NCI-H2081 treated with DMSO at 0.1 percent for 48 hours (cell line): ENCODE measurements at places on chromosomes 3 and 15.

DNA sequence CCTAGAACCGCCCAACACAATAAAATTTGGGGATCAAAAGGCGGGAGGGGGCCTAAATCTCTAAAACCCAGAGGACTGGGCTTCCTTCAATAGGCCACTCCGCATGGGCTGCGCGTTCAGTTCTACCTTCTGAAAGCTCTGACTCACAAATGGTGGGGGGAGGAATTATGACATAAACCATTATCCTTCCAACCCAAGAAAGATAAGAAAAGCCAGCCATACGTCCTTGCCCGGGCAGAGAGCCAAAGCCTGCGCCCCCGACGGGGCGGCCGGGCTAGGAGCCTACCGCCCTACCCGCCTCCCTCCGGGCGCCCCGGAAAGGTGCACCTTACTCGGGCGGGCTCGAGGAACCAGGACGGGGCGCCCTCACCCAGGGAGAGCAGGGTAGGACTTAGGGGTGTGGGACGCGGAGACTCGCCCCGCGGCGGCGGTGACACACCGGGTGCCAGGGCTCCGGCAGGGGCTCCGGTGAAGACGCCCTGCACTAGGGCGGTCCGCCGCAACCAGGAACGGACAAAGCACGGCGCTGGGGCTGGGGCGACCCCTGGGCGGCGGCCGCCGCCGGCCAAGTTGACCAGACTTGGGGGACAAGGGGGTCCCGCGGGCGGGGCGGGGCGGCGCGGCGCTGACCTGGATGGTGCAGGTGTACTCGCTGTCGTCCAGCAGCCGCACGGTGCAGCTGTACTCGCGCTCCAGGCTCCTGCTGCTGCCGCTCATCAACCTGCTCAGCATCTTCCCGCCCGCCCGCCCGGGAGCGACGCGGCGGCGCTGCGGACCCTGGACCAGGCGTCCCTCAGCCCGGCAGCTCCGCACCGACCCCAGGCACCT is 534 bp downstream of the FRMD5 start:
- DNase-seq: no peak

DNA sequence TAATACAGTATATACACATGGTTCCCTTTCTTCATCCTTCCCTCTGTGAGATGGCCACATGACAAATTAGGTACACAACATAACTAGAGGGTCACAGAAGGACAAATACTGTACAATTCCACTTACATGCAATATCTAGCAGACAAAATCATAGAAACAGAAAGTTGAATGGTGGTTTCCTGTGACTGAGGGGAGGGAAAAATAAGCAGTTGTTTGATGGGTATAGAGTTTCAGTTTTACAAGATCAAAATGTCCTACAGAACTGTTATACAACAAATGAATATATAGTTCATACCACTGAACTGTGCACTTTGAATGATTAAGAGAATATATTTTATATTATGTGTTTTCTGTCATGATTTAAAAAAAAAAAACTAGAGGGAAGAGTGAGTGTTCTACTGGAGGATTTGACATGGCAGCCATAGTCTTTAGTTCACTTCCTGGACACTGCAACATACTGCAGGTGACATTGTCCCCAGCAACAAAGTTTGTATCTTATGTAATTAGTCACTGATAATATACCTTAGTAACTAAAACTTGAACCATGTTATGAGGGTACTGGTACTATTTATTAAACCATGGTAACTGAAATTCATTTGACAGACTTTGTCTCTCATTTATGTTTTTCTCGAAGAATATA is 37.2 kb downstream of the CCDC54 start:
- DNase-seq: no peak

DNA sequence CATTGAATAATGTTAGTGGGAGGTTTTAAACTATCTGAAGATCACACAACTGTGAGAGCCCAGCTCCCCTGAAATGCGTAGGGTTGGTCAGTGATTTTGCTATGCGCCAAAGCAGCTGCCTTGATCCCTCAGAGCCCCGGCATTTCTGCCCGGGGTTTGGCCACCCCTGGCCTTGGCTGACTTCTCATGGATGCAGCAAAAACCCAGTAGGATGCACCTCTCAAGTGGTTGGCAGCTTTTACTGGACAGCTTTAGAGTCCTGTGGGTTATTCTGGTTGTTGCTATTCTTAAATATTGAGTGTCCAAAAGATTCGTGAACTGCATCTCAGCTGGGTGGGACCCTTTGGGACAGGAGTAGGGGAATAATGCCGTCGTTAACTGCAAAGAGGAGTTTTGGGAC is 291.7 kb upstream of the CTDSPL start:
- no peak for DNase-seq

- DNase-seq: no peak
Observed at GRCh38 chr3:122014741-122015140, 7.3 kb downstream of the ILDR1 start.

GRCh38 chr15:88219623-88220022 is 36.9 kb downstream of the NTRK3 start:
- no peak for DNase-seq

DNA sequence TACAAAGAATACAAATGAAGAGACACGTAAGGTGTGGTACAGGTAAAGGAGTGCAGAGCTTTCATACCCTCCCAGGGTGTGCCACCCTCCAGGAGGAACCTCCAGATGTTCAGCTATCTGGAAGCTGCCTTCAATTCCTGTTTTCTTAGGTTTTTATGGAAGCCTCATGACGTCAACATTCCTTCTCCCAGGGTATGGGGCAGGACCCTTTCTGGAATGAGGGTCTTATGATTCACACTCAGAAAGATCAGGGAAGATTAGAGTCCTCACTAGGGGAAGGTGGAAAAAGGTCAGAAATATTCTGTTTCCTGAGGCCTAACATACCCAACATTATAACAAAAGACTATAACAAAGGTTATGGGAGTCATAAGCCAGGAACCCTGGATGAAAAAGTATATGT is 99.8 kb upstream of the PLCL2 start:
- DNase-seq: no peak

DNA sequence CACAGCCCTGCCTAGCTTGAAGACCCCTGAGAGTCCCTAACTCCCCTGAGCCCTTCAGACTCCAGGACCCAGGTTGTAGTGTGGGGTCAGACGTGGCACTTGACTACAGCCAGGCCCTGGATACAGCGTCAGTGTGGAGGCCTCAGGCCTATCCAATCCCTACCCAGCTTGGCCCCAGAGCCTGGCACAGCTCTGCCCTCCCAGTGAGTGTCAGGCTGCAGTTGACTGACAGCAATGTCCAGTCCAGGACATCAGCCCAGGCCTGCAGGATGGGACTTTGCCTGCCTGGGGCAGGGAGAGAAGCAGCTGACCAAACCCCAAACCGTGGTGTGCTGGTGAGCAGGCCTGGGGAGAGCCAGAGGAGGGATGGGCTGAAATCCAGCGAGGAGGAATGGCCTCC is 27.3 kb downstream of the KLF13 start:
- no peak for DNase-seq

DNA sequence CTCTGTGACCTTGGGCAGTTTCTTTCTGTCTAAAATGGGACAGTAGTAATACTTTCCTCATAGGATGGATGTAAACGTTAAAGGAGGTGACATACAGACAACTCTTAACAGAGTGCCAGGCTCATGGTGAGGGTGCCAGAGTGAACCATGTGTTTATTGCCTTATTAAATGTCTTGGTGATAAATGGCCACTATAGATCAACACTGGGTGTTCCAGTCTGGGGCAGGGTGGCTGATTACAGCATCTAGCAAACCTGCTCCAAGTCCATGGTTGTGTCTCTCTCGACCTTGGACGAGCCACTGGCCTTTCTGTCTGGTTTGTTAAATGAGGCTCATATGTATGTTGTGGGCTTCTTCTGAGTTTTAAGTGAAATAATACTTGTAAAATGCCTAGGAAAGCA is 75.1 kb downstream of the TRAK1 start:
- no peak for DNase-seq

DNA sequence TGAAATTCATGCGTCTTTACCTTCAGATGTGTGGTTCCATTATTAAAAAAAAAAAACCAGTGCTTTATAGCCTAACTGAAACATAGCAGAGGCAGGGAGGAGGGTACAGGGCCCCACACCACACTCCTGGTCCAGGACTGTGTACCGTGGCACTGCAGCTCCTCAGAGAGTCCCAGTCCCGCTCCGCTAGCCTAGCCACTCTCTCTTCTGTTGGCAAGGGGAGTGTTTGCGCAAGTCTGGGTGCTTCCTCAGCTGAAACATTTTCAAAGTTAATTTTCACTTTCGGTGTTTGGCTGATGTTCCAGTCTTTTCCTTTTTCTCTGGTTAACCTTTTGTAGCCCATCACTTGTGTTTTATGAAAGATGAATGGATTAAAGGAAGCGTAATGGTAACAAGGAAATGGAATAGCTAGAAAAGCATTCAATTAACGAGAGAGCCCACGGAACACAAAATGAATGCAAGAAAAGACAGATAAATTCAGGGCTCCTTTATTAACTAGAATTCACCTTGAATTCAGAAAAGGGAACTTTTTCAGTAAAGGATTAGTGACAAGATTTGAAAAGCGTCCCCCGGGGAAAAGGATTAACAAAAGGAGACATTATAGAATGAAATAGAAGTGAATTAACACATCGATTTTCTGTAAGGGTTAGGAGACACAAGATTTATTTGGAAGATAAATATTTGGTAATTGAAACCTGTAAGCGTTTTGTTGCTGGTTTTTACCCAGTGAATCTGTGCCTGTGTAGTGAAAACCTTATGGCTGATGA is 177.0 kb downstream of the CACNA2D3 start:
- no peak for DNase-seq

DNA sequence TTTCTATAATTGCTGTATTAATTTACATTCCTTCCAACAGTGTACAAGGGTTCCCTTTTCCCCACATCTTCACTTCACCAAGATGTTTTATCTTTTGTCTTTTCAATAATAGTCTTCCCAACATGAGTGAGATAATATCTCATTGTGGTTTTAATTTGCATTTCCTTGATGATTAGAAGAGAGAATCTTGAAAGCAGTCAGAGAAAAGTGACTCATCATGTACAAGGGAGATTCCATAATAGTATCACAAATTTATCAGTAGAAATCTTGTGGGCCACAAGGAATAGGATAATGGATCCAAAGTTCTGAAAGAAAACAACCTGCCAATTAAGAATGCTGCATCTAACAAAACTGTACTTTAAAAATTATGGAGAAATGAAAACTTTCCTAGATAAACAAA is 189.3 kb downstream of the NECTIN3 start:
- DNase-seq: no peak

- DNase-seq: no peak
Observed at GRCh38 chr3:165439765-165440164, 243.6 kb upstream of the SLITRK3 start.

GRCh38 chr15:25439369-25439836 is 579 bp upstream of the UBE3A start:
- no peak for DNase-seq

GRCh38 chr3:88267441-88267840 is 117.7 kb downstream of the C3orf38 start:
- no peak for DNase-seq

DNA sequence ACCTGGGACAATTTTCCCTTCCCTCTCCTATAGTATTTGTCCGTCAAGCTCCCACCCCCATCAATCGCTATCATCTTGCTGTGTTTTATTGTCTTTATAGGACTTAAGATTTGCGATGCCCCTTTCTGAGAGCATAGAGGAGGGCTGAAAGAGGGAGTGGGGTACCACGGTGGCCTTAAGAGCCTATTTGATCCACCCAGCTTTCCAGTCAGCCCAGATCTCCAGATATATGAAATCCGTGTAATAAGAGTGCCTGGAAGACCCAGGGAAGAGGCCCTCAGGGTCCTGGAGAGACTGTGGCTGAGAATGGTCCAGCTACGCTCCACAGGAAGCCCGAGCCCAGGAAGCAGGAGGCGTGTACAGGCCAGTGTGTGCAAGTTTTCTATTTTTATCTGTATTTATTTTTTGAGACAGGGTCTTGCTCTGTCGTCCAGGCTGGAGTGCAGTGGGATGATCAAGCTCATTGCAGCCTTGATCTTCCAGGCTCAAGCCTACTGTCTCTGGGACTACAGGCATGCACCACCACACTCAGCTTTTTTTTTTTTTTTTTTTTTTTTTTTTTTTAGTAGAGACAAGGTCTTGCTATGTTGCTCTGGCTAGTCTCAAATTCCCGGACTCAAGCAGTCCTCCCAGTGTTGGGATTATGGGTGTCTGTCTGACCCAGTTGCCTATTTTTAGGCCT is 964 bp upstream of the NCKIPSD start:
- DNase-seq: no peak

GRCh38 chr15:67803299-67803698 is 22.0 kb upstream of the SKOR1 start:
- no peak for DNase-seq

- no peak for DNase-seq
Observed at GRCh38 chr3:38139191-38139590, 730 bp downstream of the MYD88 start.

DNA sequence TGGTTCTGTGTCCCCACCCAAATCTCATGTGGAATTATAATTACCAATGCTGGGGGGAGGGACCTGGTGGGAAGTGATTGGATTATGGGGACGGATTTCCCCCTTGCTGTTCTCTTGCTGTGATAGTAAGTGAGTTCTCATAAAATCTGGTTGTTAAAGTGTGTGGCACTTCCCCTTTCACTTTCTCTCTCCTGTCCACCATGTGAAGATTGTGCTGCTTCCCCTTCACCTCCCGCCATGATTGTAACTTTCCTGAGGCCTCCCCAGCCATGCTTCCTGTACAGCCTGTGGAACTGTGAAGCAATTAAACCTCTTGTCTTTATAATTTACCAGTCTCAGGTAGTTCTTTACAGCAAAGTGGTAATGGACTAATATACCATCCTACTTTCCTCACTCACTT is 289.6 kb downstream of the EFHB start:
- DNase-seq: no peak

DNA sequence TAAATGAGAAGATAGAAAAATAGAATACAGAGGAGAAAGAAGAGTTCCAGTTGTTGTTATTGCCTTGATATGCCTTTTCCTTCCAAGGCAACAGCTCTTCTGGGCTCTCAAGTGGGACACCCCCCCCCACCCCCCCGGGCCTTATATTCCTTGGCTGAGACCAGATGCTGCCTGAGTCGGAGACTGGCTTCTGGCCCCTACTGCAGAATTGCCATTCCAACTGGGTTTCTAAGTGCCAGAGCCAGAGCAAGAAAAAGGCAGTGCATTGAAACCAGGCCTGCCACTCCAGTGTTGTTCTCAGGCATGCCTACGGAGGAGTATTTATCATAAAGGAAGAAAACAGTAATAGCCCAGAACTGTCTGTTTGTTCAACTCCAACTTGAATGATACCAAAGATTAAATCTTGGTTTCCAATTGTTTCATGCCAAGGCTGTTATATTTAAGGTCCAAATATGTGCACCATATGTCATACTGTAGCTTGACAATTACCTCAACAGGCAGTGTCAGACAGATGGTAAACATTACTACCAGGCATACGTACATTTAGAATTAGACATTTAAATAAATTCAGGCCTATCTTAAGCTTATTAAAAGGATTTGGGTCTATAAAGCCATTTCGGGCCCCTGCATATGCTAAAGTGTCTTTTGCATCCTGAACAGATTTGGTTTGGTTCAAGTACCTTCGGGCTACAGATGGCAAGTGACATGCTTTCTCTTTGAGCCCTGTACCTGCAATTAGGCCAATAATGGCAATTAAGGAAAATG is 209.9 kb upstream of the SEMA6D start:
- DNase-seq: no peak

DNA sequence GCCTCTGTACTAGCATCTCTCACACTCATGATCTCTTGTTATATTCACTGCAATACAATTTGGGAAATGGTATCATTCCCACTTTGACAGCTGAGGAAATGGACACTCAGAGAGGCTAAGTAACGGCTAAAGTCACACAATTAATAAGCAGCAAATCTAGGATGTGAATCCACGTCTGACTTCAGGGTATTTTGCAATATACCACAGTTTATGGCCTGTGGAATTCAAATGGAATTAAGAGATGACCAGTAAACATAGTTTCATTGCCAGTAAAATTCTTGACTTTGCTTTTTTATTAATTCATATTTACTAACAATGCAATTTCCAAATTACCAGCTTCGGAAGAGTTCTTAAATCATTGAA is 61.1 kb downstream of the CCNL1 start:
- DNase-seq: no peak
